SK-N-SH (cell line): ENCODE measurements at places on chromosomes 13 and 19. TPM values are rescaled to one million over a fixed set of nuclear protein-coding genes. Genes with fewer than 3 reads are reported as not detected.

DNA sequence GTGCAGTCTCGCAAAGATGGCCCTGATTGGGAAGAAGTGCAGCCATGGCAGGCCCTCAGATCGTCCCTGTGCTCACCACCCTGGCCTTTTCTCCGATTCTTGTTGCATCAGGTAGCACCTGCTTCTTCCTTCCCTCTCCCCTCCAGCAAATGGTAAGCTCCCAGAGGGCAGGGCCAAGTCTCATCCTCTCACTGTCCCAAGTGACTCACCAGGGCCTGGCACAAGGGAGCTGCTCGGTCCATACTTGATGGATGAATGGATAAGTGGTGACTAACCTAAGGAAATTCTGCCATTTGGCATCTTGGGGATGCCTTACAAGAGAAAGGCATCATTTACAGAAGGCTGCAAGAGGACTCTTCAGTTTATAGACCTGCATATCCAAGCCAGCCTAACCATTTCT lies 84.9 kb downstream of the ZIC5 start:
- no peaks in the 10 kb centered on the region for H3K36me3 ChIP-seq
- no peak overlapping the region for H3K4me3 ChIP-seq
- peaks cover 33% of the 10 kb centered on the region; the same call in 1 of the 2 replicates for H3K27me3 ChIP-seq

GRCh38 chr13:20814224-20814910 lies 40.6 kb upstream of the EEF1AKMT1 start:
- DNase-seq, result peak; percentile 58
- H3K27me3 ChIP-seq, result no peaks in the 10 kb centered on the region
- H3K27ac ChIP-seq, result peak overlapping the region; percentile 72
- H3K4me1 ChIP-seq, result peaks cover 21% of the 10 kb centered on the region

GRCh38 chr13:28734906-28735305 lies 16.1 kb upstream of the SLC46A3 start:
- no peak overlapping the region for H3K27ac ChIP-seq
- peaks cover 16% of the 10 kb centered on the region; the same call in 1 of the 2 replicates for H3K27me3 ChIP-seq
- H3K4me3 ChIP-seq, result no peak overlapping the region
- no peaks in the 10 kb centered on the region for H3K4me1 ChIP-seq

DNA sequence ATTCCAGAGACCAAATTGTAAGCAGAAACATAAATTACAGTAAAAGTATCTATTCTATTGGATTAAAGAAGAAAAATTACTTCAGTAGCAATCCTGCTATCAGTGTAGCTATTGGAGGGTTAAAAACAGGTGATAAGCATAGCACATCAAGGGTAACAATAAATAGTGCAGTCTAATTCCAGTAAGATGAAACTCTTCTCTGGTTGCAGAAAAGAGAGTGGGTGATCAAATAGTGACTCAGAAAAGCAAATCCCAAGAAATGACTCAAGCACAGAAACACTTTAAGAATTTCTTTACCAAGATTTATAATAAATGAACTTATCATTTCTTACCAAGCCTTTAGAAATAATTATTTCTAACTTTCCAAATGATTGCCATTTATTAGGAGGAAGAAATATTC lies 135.7 kb downstream of the LMO7 start:
- DNase-seq, result no peak
- peaks cover 30% of the 10 kb centered on the region for H3K36me3 ChIP-seq
- H3K4me1 ChIP-seq, result peaks cover 28% of the 10 kb centered on the region
- no peaks in the 10 kb centered on the region for H3K27me3 ChIP-seq
- H3K4me3 ChIP-seq, result peak overlapping the region; percentile 30; the same call in 1 of the 2 replicates

GRCh38 chr13:51346397-51346796 lies 6.9 kb downstream of the SERPINE3 start:
- no peak for DNase-seq
- no peaks in the 10 kb centered on the region for H3K27me3 ChIP-seq
- no peak overlapping the region for H3K27ac ChIP-seq

GRCh38 chr13:113813749-113814434 lies 50.0 kb downstream of the GAS6 start:
- peaks cover 16% of the 10 kb centered on the region; the same call in 1 of the 2 replicates for H3K4me1 ChIP-seq
- no peaks in the 10 kb centered on the region for H3K36me3 ChIP-seq
- DNase-seq, result no peak
- no peaks in the 10 kb centered on the region for H3K27me3 ChIP-seq
- no peak overlapping the region for H3K4me3 ChIP-seq

- H3K27ac ChIP-seq, result no peak overlapping the region
- H3K27me3 ChIP-seq, result peaks cover 12% of the 10 kb centered on the region; the same call in 1 of the 2 replicates
These were observed 14.5 kb upstream of the RAB20 start for GRCh38 chr13:110576070-110576394.

DNA sequence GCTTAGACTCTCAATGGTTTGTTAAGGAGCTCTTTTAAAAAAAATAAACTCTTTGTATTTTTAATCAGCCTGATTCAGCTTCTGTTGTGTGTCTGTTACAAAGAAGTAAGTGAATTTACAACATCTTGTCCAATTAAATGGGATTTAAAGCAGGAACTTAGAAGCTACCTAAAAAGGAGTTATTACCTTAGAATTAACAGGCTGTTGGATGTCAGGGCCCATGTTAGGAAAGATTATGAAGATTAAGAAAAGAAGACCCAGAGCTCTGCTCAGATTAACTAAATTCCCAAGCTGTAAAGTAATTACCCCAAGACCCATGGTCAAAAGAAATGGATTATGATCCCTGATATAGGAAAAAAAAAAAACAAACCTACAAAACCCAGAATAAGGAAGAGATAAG lies 44.1 kb upstream of the ZNF780A start:
- H3K4me3 ChIP-seq, result no peak overlapping the region
- H3K4me1 ChIP-seq, result no peaks in the 10 kb centered on the region
- peaks cover 40% of the 10 kb centered on the region; the same call in 1 of the 2 replicates for H3K27me3 ChIP-seq
- no peak for DNase-seq
- H3K36me3 ChIP-seq, result no peaks in the 10 kb centered on the region

- peak overlapping the region; percentile 60; the same call in 1 of the 2 replicates for H3K27ac ChIP-seq
- no peaks in the 10 kb centered on the region; the same call in 1 of the 2 replicates for H3K4me1 ChIP-seq
- no peak overlapping the region for H3K4me3 ChIP-seq
- H3K36me3 ChIP-seq, result no peaks in the 10 kb centered on the region
- no peaks in the 10 kb centered on the region for H3K27me3 ChIP-seq
These were observed 54.2 kb downstream of the PCDH9 start for GRCh38 chr13:67175836-67176459.

- H3K4me1 ChIP-seq, result no peaks in the 10 kb centered on the region
- no peaks in the 10 kb centered on the region for H3K27me3 ChIP-seq
- H3K36me3 ChIP-seq, result no peaks in the 10 kb centered on the region
- DNase-seq, result no peak
- H3K4me3 ChIP-seq, result no peak overlapping the region
These were observed 601.3 kb upstream of the MIR17HG start for GRCh38 chr13:90746230-90746629.

DNA sequence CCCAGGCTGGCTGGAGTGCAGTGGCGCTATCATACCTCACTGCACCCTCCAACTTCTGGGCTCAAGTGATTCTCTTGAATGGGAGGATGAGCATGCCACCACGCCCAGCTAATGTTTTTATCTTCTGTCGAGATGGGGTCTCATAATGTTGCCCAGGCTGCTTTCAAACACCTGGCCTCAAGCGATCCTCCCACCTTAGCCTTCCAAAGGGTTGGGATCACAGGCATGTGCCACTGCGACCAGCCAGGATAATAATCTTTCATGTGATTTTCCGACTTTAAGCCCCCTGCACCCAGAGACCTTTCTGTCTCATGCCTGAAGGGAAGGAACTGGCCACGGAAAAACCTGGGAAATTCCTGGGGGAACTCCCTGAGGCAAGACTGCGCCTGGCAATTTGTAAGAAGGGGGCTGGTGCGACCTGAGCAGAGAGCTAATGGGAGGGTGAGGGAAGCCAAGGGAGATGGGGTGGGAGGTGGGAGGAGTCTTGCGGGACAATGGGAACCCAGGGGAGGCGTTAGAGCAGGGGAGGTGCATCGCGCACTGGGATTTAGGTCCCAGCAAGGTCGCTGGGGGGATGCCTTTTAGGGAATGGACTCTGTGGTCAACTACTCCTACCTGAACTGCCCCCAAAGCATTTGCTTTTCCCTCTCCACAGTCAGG lies 1.2 kb upstream of the CCDC124 start:
- DNase-seq, result no peak
- H3K27ac ChIP-seq, result no peak overlapping the region
- no peaks in the 10 kb centered on the region; the same call in 1 of the 2 replicates for H3K27me3 ChIP-seq
- no peaks in the 10 kb centered on the region for H3K36me3 ChIP-seq

- H3K27ac ChIP-seq, result no peak overlapping the region; the same call in 1 of the 2 replicates
- DNase-seq, result no peak
- no peak overlapping the region for H3K4me3 ChIP-seq
- H3K36me3 ChIP-seq, result no peaks in the 10 kb centered on the region
- H3K4me1 ChIP-seq, result no peaks in the 10 kb centered on the region
These were observed 47.8 kb downstream of the TSHZ3 start for GRCh38 chr19:31301306-31301980.

DNA sequence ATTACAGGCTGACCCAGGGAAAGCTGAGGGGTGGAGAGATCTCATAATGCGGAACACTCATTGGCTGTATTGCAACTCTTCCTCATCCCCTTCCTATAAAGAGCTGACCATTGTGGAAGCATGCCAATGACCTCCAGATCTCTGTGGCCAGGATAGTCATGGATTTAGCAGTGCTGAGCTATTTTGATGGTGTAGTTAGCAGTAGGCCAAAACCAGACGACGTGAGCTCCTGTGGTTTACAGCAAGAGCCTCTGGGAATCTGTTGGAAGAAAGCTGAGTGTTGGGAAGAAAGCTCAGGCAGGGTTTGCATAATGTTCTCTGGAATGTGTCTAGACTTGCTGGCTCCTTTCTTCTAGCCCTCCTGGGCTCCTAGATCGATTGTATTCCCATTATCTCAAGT lies 187.5 kb upstream of the GPC6 start:
- no peak overlapping the region for H3K27ac ChIP-seq
- no peaks in the 10 kb centered on the region for H3K36me3 ChIP-seq
- no peaks in the 10 kb centered on the region for H3K27me3 ChIP-seq
- no peak for DNase-seq

- H3K36me3 ChIP-seq, result peaks cover 42% of the 10 kb centered on the region
- H3K27ac ChIP-seq, result peak overlapping the region; percentile 86
- DNase-seq, result no peak
- H3K27me3 ChIP-seq, result no peaks in the 10 kb centered on the region
- no peak overlapping the region for H3K4me3 ChIP-seq
These were observed 7.6 kb downstream of the TPT1 start for GRCh38 chr13:45333251-45333976.

DNA sequence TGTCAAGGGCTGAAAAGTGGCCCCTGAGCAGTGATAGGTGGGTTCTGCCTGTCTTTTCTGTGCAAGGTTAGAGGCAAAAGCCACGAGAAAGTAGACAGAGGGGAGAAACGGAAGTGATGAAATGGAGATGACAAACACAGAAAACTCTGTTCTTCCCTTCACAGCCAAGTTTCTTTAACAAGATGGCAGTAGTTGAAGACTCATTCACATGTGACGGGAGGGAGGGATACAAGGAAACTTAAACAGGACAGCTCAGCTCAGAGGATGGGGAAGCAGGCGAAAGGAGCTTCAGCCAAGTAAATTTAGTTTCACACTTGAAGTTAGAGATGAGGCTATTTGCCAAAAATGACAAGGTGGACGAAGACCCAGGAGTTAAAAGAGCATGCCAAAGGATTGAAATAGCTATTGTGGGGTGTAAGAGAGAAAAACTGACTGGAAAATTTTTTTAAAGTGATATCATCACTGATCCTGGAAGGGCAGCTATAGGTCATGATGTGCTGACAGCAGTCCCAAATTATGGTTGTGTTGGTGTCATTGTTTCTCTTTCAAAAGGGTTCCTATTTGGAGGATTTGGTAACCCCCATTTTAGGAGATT lies 347.9 kb downstream of the EFNB2 start:
- no peak overlapping the region for H3K27ac ChIP-seq
- H3K4me1 ChIP-seq, result no peaks in the 10 kb centered on the region
- H3K4me3 ChIP-seq, result no peak overlapping the region
- no peak for DNase-seq
- H3K36me3 ChIP-seq, result no peaks in the 10 kb centered on the region
- no peaks in the 10 kb centered on the region for H3K27me3 ChIP-seq

- H3K36me3 ChIP-seq, result no peaks in the 10 kb centered on the region
- DNase-seq, result no peak
- H3K27me3 ChIP-seq, result 0 out of 2 replicates have a peak, but pooled peaks cover 3% of the 10 kb centered on the region
- H3K27ac ChIP-seq, result no peak overlapping the region
These were observed 14.2 kb upstream of the TLE6 start for GRCh38 chr19:2963122-2963521.

- no peak for DNase-seq
- H3K27me3 ChIP-seq, result no peaks in the 10 kb centered on the region
- no peaks in the 10 kb centered on the region for H3K4me1 ChIP-seq
- peak overlapping the region; percentile 58 for H3K27ac ChIP-seq
These were observed 73.2 kb upstream of the MLNR start for GRCh38 chr13:49146950-49147355.

DNA sequence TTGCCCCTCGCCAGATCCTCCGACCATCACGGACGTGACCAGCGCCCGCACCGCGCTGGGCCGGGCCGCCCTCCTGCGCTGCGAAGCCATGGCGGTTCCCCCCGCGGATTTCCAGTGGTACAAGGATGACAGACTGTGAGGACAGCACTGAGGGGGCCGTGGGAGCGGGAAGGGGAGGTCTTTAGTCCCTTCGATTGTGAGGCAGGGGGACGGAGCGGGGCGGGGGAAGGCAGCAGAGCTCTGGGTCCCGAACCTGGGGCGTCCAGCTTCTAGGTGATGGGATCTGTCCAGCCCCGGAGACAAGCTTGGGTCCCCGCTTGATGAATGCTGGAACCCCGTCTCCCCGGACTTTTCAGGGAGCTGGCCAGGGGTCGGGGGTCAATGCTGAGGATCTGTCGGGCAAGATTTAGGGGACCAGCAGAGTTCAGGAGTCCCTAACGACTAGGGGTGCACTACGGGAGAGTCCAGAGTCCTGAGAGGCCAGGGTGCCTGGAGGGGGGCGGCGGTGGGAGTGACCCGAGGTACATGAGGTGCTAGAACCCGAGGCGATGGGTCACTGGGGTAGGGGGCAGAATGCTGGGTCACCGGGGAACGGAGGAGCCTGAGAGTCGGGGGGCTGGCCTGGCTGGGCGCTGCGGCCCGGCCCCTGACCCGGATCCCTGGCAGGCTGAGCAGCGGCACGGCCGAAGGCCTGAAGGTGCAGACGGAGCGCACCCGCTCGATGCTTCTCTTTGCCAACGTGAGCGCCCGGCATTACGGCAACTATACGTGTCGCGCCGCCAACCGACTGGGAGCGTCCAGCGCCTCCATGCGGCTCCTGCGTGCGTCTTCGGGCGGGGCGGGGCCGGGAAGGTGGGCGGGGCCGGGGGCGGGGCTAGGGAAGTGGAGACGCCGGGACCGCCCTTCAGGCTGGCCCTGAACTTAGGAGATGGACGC lies 14.6 kb downstream of the VSIG10L start:
- no peak overlapping the region for H3K4me3 ChIP-seq
- no peak for DNase-seq
- no peaks in the 10 kb centered on the region for H3K4me1 ChIP-seq
- no peak overlapping the region for H3K27ac ChIP-seq
- H3K27me3 ChIP-seq, result no peaks in the 10 kb centered on the region
- H3K36me3 ChIP-seq, result no peaks in the 10 kb centered on the region

ZNF708 gene
- polyA plus RNA-seq, result 1.0 and 1.8 TPM in 2 replicates

NR2C2AP gene
- polyA plus RNA-seq, result 21.2 and 21.9 TPM in 2 replicates

SGCG gene
- not detected in 2 replicates for polyA plus RNA-seq

CLEC17A gene
- 0.05 TPM in 1 of 2 replicates, not detected in the other for polyA plus RNA-seq

RNF17 gene
- polyA plus RNA-seq, result not detected in 2 replicates

CERS1 gene
- polyA plus RNA-seq, result 5.4 and 7.3 TPM in 2 replicates

PIK3R2 gene
- 27.5 and 36.6 TPM in 2 replicates for polyA plus RNA-seq

LYPD5 gene
- polyA plus RNA-seq, result 0.05 and 0.13 TPM in 2 replicates

FUT2 gene
- polyA plus RNA-seq, result not detected in 2 replicates

PALM gene
- polyA plus RNA-seq, result 6.2 and 15.6 TPM in 2 replicates

FXYD3 gene
- not detected in 2 replicates for polyA plus RNA-seq

SPACA4 gene
- not detected in 2 replicates for polyA plus RNA-seq
